ENCODE measurements at places on chromosomes 11 and 22. TPM values are rescaled to one million over a fixed set of nuclear protein-coding genes. Genes with fewer than 3 reads are reported as not detected.

DGCR6L gene
- 64.7 TPM for total RNA-seq

ACTN3 gene
- not detected for total RNA-seq

RAPSN gene
- total RNA-seq: 0.36 TPM

LGR4 gene
- total RNA-seq: 44.3 TPM

GRCh38 chr11:75734491-75735180, 17.0 kb downstream of the MOGAT2 start:
- H3K36me3 ChIP-seq: no peaks in the 10 kb centered on the region
- no peak for DNase-seq
- no peaks in the 10 kb centered on the region for H3K27me3 ChIP-seq
- H3K4me1 ChIP-seq: no peaks in the 10 kb centered on the region
- H3K27ac ChIP-seq: no peak overlapping the region

DNA sequence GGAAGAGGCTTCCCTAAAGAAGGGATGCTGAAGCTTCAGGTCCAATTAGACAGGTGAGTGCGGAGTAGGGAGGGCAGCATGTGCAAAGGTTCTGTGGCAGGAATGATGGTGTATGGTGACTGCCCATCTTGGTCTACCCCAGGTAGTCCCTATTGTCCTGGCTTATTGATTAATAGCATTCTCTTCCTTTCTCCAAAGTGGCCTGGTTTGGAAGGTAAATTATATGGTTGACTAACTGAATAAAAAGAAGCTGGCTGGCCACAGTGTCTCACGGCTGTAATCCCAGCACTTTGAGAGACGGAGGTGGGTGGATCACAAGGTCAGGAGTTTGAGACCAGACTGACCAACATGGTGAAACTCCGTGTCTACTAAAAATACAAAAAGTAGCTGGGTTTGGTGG, 230.5 kb downstream of the MIAT start:
- H3K27ac ChIP-seq: no peak overlapping the region
- H3K4me1 ChIP-seq: peaks cover 26% of the 10 kb centered on the region
- no peak for DNase-seq
- H3K4me3 ChIP-seq: no peak overlapping the region

All from sigmoid colon (tissue), 7 donors.